Breast epithelium (tissue), 4 donors: ENCODE measurements at places on chromosomes 2 and 18. TPM values are rescaled to one million over a fixed set of nuclear protein-coding genes. Genes with fewer than 3 reads are reported as not detected.

- no peaks in the 10 kb centered on the region for H3K27me3 ChIP-seq
- H3K4me1 ChIP-seq, result no peaks in the 10 kb centered on the region
- H3K36me3 ChIP-seq, result no peaks in the 10 kb centered on the region
- no peak overlapping the region for H3K4me3 ChIP-seq
- no peak for DNase-seq
Measured at GRCh38 chr2:101931402-101931801, 60.4 kb upstream of the IL1R2 start.

DNA sequence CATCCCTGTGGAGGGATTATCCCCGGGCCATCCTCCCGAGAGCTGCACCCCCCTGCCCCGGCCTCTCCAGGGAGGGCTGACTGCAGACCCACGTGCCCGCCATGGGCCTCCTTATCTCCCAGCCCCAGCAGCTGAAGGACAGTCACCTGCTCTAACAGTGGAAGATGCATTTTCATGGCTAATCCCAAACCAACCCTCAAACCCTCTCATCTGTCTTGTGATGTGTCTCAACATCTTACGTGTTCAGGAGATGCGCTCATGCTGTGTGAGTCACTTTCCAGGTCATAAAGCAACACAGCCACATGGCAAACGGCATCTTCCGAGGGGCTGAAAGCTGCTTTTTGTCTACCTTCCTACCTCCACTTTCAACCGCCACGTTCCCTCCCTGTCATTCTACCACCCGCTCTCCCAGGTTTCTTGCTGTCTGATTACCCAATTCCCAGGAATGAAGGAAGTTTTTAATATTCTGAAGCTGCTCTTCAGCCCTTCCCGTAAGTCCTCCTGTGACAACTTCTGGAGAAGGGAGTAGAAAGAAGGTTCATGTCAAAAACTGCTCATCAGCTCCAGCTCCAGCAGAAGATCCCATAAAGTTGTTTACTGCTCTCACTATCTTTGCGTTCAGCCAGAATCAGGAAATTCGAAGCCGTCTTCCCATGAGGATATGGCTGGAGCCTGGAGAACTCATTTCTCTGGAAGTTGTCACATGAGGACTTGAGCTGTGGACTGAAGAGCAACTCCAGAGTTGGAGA lies 54.5 kb downstream of the MBP start:
- no peak overlapping the region for H3K27ac ChIP-seq
- H3K27me3 ChIP-seq, result no peaks in the 10 kb centered on the region
- H3K4me1 ChIP-seq, result no peaks in the 10 kb centered on the region
- DNase-seq, result no peak

- no peaks in the 10 kb centered on the region for H3K36me3 ChIP-seq
- no peaks in the 10 kb centered on the region for H3K4me1 ChIP-seq
- no peak overlapping the region for H3K4me3 ChIP-seq
- H3K27ac ChIP-seq, result no peak overlapping the region
- DNase-seq, result no peak
Measured at GRCh38 chr2:71191570-71191943, 35.3 kb downstream of the PAIP2B start.

TTR gene
- total RNA-seq, result not detected

GRCh38 chr2:105488285-105488684 lies 89.4 kb upstream of the FHL2 start:
- no peaks in the 10 kb centered on the region for H3K36me3 ChIP-seq
- no peak overlapping the region for H3K4me3 ChIP-seq
- DNase-seq, result no peak
- no peak overlapping the region for H3K27ac ChIP-seq
- no peaks in the 10 kb centered on the region for H3K4me1 ChIP-seq
